IMR-90 (cell line): ENCODE measurements at places on chromosomes 2 and 18.
A peak's percentile ranks its signal among the peaks of the same experiment; 100 is the strongest.

DNA sequence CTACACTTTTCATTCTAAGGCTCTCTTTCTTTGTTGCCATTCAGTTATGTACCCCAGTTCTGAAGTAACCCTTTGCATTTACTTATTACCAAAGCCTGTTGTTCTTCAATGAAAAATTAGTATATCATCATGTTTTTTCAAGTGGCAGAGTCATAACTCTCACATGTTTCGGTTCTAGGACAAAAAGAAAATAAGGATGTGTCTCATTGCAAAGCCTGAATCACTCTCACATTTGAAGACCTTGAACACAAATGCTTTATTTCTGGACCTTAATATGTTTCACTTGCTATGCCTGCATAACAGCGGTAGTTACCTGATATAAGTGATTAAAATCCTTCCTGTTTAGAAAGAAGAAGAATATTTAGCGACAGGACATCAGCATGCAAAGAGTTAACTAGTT is 49.1 kb downstream of the ZEB2 start:
- no peak overlapping the region for H3K4me3 ChIP-seq
- H3K4me1 ChIP-seq = no peaks in the 10 kb centered on the region; the same call in 1 of the 2 replicates
- no peak for DNase-seq
- no peak overlapping the region for H3K27ac ChIP-seq
- H3K36me3 ChIP-seq = peaks cover 10% of the 10 kb centered on the region

DNA sequence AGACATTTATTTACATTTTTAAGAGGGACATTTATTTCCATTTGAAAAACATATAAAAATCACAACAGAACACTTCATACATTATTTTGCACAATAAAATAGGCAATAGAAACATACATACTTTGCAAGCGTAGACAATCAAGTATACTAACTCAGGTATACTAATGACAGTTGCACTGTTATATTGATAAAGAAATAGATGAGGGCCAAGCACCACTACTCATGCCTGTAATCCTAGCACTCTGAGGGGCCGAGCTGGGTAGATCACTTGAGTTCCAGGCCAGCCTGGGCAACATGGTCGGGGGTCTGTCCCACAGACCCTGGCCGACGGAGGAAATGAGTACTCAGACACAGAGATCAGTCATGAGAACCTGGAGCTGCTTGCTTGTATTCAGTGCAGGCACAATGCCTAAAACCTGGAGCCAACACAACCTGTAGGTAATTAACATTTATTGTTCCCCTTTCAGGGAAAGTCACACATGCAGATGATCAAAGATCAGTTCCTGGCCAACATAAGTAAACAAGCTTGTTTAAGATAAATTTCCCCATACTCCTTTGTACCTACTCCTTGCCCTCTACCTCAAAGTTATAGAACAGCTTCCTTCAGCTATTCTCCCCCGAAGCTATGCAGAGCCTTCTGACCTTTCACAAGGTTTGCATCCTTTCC is 1960.2 kb downstream of the SUCLG1 start:
- DNase-seq = no peak
- H3K36me3 ChIP-seq = no peaks in the 10 kb centered on the region
- H3K27me3 ChIP-seq = no peaks in the 10 kb centered on the region
- H3K4me1 ChIP-seq = no peaks in the 10 kb centered on the region

DNA sequence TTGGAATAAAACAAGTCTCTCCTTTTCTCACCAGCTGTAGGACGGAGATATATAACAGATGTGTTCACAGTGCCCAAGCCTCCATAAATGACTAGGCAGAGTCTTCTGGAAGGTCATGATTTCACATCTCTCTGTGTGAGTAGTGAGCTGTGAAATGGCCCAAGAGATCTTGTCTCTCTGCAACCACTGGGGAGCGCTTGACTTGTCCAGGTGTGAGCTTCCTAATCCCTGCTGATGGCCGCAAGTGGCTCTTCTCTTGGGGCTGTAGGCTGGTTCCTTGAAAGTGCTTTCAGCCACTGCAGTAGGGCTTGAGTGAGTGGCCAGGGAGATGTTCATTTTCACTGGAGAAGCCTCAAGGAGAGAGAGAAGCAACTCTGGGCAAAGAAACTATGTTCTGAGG is 38.1 kb upstream of the OTOS start:
- no peaks in the 10 kb centered on the region for H3K36me3 ChIP-seq
- peaks cover 72% of the 10 kb centered on the region for H3K27me3 ChIP-seq
- H3K4me3 ChIP-seq = no peak overlapping the region
- H3K27ac ChIP-seq = no peak overlapping the region

- H3K27me3 ChIP-seq = no peaks in the 10 kb centered on the region
- DNase-seq = peak; percentile 99
- peak overlapping the region; percentile 21 for H3K4me3 ChIP-seq
- H3K36me3 ChIP-seq = no peaks in the 10 kb centered on the region
Measured at GRCh38 chr2:109171444-109172334, 42.7 kb downstream of the SH3RF3 start.

- H3K4me1 ChIP-seq = peaks cover 3% of the 10 kb centered on the region
- peak; percentile 47 for DNase-seq
- H3K27ac ChIP-seq = no peak overlapping the region
- no peaks in the 10 kb centered on the region for H3K27me3 ChIP-seq
Measured at GRCh38 chr2:152481881-152482583, 147.1 kb downstream of the FMNL2 start.

DNA sequence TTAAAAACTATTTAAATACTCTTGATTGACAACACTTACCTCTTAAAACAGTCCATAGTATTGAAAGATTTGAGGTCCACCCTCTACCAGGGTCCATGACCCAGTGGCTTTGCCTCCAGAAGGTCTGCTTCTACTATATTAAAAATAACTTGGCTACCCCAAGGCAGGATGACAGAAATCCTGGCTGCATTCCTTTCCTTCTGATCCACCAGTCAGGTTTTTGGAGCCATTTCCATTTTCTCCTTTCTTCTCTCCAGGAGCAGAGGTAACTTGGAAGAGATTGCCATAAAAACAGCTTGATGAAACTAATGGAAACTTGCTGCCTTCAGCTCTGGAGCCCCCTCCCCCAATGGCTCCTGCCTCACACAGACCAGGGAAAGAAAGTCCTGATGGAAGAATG is 2.6 kb upstream of the FAM171B start:
- H3K36me3 ChIP-seq = no peaks in the 10 kb centered on the region
- H3K27ac ChIP-seq = no peak overlapping the region
- H3K4me1 ChIP-seq = no peaks in the 10 kb centered on the region

GRCh38 chr18:75206452-75207309 is 2.3 kb downstream of the PTGR3 start:
- H3K27ac ChIP-seq = peak overlapping the region; percentile 83
- peak overlapping the region; percentile 90 for H3K4me3 ChIP-seq
- DNase-seq = peak; percentile 7
- H3K27me3 ChIP-seq = no peaks in the 10 kb centered on the region
- peaks cover 10% of the 10 kb centered on the region for H3K4me1 ChIP-seq
